AG09319 (cell line): ENCODE measurements at places on chromosomes 2 and 18.

GRCh38 chr2:205767617-205768016, 85.3 kb downstream of the NRP2 start:
- no peak for DNase-seq

DNA sequence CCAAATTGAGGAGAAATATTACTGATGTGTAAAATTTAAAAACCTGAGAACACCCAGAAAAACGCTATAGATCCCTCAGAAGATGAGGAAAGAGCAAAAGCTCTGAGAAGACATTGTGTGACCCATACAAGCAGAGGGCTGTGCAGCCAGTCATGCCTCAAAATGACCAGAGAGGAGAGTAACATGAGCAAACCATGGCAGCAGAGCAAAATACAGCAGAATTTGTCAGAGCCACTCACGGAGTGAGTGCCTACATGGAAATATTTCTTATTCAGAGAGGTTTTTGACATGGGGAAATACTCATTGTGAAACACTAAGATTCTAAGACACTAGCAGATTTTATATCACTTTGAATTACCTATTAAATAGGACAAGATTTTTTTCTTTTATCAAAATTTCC, 96.8 kb upstream of the DNAJC10 start:
- no peak for DNase-seq

DNA sequence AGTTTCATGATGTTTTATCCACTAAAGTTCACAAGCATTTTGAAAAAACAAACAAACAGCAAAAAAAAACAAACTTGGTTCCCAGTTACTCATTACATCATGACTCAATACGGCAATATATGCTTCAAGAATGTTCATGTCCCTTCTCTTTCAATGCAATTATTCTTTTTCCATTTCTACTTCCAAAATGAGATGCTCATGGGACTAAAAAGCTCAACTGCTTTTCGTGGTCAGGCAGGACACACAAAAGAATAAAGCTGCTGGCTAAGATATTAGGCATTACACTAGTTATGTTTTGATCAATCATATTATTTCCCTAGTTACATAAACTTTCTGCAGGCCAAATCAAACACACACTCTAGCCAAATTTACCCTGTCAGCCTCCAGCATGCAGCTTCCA, 301.3 kb downstream of the EPHA4 start:
- DNase-seq: no peak

GRCh38 chr2:118549503-118549902, 297.9 kb downstream of the EN1 start:
- DNase-seq: no peak

GRCh38 chr2:105840933-105841332, 96.2 kb downstream of the NCK2 start:
- no peak for DNase-seq
